ENCODE measurements at places on chromosomes 4 and X.

GRCh38 chr4:126012691-126013290 is 698.0 kb downstream of the FAT4 start:
- DNase-seq, result no peak

DNA sequence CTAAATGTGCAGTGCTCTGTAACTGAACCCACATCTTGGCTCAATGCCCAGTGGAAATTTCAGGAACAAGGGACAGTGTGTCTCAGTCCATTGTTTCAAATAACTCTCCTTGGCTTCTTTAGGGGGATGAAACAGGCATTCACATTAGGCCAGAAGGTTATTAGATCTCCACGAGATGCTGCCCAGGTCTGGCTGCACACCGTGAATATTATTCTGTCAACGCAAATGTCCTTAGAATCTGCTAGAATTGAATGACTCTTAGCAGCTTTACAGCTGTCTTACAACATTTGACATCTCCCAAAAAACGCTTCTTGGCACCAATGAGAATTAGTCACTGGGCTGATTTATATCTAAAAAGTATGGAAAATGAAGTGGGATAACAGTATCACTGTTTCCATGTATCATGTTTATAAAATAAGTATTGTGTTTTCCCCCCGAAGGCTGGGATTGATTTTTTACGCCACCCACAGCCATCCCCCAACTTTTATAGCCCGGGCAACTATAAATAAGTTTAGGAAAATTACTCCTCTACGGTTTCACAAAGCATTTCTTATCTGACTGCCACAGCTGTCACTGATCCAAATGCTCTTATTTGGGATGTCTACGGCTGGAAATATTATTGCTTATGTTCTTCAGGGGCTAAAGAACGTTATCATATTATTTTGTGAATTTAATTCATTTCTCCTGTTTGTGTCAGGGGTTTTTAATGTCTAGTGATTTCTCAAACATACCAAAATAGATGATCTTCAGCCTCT is 559.7 kb upstream of the FAT1 start:
- no peak for DNase-seq

GRCh38 chr4:122614621-122615020 is 6.2 kb downstream of the IL21 start:
- DNase-seq, result no peak

- no peak for DNase-seq
These were observed 36.4 kb downstream of the TMEM154 start for GRCh38 chr4:152643153-152644035.

DNA sequence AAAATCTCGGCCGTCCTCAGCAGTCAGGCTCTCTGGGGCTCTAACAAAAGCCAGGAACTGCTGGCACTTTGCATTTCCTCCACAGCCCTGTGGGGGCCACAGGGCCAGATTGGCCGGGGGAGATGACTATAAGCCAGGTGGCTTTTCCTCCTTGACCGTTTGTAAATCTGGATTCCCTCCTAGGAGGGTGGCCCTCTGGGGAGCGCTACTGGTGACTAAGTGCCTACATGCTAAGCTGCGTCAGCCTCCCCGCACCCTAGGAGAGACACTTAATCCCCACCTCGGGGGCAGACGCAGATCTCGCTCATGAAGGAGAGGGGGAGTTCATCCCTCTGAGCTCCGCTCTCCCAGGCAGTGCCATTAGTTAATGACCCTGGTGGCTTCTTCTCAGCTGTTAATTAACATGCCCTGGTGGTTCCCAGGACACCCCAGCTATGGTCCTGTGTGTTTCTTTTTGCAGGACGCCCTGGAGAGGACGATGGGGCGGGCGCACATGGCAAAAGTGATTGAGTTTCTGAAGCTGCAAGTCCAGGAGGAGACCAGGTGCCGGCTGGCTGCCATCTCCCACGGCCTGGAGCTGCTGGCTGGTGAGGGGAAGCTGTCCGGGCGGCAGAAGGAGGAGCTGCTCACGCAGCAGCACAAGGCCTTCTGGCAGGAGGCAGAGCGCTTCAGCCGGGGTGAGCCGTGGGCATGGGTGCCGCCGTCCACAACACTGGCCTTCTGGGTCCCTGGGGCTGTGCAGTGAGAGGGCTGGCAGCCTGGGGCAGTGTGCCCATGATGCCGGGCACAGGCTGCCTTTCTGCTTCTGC is 41.6 kb downstream of the EVC start:
- no peak for DNase-seq

DNA sequence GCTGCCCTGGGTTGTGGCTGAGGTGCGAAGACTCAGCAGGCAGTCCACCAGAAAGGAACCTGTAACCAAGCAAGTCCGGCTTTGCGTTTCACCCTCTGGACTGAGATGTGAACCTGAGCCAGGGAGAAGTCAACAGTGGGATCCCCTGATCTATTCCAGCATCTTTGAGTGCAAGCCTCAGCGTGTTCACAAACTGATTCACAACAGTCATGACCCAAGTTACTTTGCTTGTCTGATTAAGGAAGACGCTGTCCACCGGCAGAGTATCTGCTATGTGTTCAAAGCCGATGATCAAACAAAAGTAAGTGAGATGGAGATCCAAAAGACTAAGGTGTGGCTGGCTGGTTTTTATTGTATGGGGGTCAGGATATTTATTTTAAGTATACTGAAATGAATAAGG is 11.3 kb downstream of the TBC1D1 start:
- DNase-seq, result no peak

- no peak for DNase-seq
These were observed 284.2 kb upstream of the F9 start for GRCh38 chrX:139246295-139246694.

- DNase-seq, result no peak
These were observed 386.4 kb upstream of the RPS6KA3 start for GRCh38 chrX:20653070-20653469.

DNA sequence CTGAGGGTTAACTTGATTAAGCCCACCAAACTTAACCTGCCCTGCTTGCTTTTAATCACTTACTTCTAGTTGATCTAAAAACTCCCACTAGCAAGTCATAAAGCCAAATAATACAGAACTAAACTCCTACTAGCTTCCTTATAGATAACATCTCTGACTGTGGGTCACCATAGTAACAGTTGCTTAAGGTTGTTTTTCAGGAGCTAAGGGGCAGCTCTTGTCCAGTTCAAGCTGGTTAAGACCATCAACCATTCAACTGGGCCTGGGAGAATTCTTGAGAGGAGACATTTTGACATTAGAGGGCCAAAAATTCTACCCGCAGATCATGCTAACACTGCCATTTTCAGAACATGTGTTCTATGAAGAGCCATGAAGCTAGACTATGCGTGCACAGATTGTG is 67.0 kb downstream of the UCHL1 start:
- DNase-seq, result no peak

GRCh38 chr4:173242466-173243250 is 74.0 kb downstream of the GALNT7 start:
- DNase-seq, result no peak

GRCh38 chrX:41273638-41274037 is 60.3 kb upstream of the DDX3X start:
- DNase-seq, result no peak

GRCh38 chr4:116926631-116927295 is 158.6 kb downstream of the TRAM1L1 start:
- no peak for DNase-seq
